ENCODE measurements at places on chromosomes 4 and X.

DNA sequence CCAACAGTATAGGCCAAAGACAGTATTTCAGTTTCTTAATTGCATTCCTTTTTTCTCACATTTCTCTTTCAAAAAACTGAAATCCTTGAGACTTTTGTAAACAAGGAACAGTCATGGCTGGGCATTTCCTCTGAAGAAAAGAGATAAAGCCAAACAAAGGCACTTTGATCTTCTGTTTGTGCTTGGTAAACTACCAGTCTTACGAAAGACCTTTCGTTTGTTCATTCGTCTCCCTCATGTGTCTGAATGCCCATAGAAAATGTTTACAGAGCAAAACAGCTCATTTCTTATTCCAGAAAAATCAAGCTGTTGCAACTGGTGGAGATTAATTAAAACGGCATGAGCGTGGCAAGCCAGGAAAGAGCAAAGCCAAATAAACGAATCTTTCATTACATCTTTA, 178.0 kb downstream of the GASK1B start:
- DNase-seq, result no peak

GRCh38 chr4:15878011-15878410, 60.5 kb downstream of the FGFBP1 start:
- DNase-seq, result no peak

DNA sequence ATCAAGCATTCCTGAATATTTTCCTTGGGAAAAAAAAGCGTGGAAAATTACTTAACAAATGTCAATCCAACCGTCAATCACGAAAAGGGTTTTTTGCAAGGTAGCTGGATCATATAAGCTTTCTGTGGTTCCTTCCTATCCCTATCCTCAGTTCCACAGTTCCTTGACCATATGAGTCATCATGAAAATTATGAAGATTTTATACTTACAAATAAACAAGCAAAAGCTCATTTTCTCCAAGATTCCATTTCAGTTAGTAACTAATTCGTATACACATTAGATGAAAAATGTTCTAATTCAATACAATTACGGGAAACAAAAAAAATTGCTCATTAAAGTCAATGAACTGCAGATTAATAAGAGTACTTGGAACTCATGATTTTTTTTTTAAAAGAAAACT, 228.8 kb downstream of the NSUN7 start:
- no peak for DNase-seq

- DNase-seq, result no peak
These were observed 15.3 kb downstream of the MID2 start for GRCh38 chrX:107840971-107841370.

All from HuH-7 (cell line).